Astrocyte (in vitro differentiated cells and primary cell): ENCODE measurements at places on chromosomes 7 and 10. TPM values are rescaled to one million over a fixed set of nuclear protein-coding genes. Genes with fewer than 3 reads are reported as not detected.
A peak's percentile ranks its signal among the peaks of the same experiment; 100 is the strongest.

LIPJ gene
- not detected in 2 replicates for total RNA-seq

PDE1C gene
- total RNA-seq: 14.9 and 31.6 TPM in 2 replicates

PRKCQ gene
- total RNA-seq: 1.9 and 2.1 TPM in 2 replicates

FOXI2 gene
- not detected in 2 replicates for total RNA-seq

NAT16 gene
- 0.16 TPM in 1 of 2 replicates, not detected in the other for total RNA-seq

CPN1 gene
- not detected in 2 replicates for total RNA-seq

FAM221A gene
- total RNA-seq: 2.5 and 3.0 TPM in 2 replicates

GNG11 gene
- 7.7 and 8.8 TPM in 2 replicates for total RNA-seq

NEURL1 gene
- 1.4 and 1.5 TPM in 2 replicates for total RNA-seq

MPP7 gene
- 6.9 and 7.1 TPM in 2 replicates for total RNA-seq

CPA2 gene
- total RNA-seq: not detected in 2 replicates

OR2A7 gene
- total RNA-seq: 0.62 and 0.64 TPM in 2 replicates

DNA sequence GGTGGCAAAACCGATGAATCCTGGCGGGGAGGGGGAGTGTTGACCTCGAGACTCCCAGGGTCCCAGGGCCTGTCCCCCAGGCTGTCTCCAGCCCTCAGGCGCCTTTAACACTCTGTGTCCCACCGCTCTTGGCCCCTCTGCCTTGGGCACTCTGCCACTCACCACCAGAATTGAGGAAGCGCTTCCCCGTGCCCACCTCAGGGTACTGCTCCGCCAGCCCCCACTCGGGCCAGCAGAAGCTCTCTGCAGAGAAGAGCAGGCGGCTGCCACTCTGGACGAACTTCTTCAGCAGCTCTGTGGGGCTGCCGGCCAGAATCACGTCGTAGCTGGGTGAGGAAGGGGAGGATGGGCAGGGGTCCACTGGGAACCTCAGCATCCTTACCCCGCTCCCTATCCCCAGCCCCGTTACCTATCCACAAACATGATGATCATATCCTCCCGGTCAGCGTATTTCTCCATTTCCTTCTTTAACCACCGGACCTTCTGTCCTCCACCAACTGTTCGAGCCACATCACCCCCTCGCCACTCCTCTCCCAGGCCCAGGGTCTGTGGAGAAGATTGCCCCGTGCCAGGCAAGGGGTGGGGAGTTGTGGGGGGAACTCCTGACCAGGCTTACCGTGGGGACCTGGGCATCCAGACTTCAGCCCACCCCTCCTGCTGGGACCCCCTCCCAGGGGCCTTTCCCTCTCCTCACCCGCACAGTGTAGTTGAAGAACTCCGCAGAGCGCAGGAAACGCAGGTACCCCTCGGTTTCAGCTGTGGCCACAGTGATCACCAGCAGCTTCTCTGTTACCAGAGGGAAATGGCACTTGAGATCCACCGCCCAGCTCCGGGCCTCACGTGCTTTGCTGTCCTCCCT, 1.2 kb downstream of the PLOD3 start:
- no peak for DNase-seq
- peak overlapping the region; percentile 86 for H3K27ac ChIP-seq
- H3K36me3 ChIP-seq: peaks cover 7% of the 10 kb centered on the region

- H3K27me3 ChIP-seq: no peaks in the 10 kb centered on the region
- no peak for DNase-seq
- peaks cover 13% of the 10 kb centered on the region for H3K4me1 ChIP-seq
- H3K27ac ChIP-seq: no peak overlapping the region
These were observed 32.9 kb downstream of the SHTN1 start for GRCh38 chr10:116972131-116972530.

- H3K27me3 ChIP-seq: no peaks in the 10 kb centered on the region
- no peak overlapping the region for H3K4me3 ChIP-seq
- H3K4me1 ChIP-seq: peaks cover 16% of the 10 kb centered on the region
- no peaks in the 10 kb centered on the region for H3K36me3 ChIP-seq
These were observed 18.2 kb downstream of the COL13A1 start for GRCh38 chr10:69819716-69820506.

GRCh38 chr7:111229916-111230315, 139.0 kb downstream of the LRRN3 start:
- H3K4me3 ChIP-seq: no peak overlapping the region
- no peaks in the 10 kb centered on the region for H3K27me3 ChIP-seq
- no peak overlapping the region for H3K27ac ChIP-seq
- H3K36me3 ChIP-seq: no peaks in the 10 kb centered on the region
- peaks cover 9% of the 10 kb centered on the region for H3K4me1 ChIP-seq
- peak; percentile 47 for DNase-seq

- DNase-seq: no peak
- no peaks in the 10 kb centered on the region for H3K27me3 ChIP-seq
- no peak overlapping the region for H3K27ac ChIP-seq
- H3K4me1 ChIP-seq: no peaks in the 10 kb centered on the region
These were observed 361.0 kb upstream of the CDC14C start for GRCh38 chr7:48563334-48563733.

- H3K27me3 ChIP-seq: no peaks in the 10 kb centered on the region
- no peaks in the 10 kb centered on the region for H3K36me3 ChIP-seq
- peaks cover 30% of the 10 kb centered on the region for H3K4me1 ChIP-seq
- peak overlapping the region; percentile 83 for H3K27ac ChIP-seq
- DNase-seq: no peak
These were observed 149.2 kb downstream of the BICC1 start for GRCh38 chr10:58661902-58662301.

GRCh38 chr7:986766-987751, 4.1 kb downstream of the CYP2W1 start:
- no peaks in the 10 kb centered on the region for H3K27me3 ChIP-seq
- no peak overlapping the region for H3K27ac ChIP-seq
- peaks cover 3% of the 10 kb centered on the region for H3K4me1 ChIP-seq
- no peak overlapping the region for H3K4me3 ChIP-seq
- DNase-seq: no peak

- no peak overlapping the region for H3K27ac ChIP-seq
- H3K36me3 ChIP-seq: no peaks in the 10 kb centered on the region
- H3K4me3 ChIP-seq: no peak overlapping the region
- DNase-seq: no peak
These were observed 2.4 kb downstream of the TLL2 start for GRCh38 chr10:96511044-96511945.

GRCh38 chr10:113583571-113583970, 30.7 kb downstream of the HABP2 start:
- no peak overlapping the region for H3K27ac ChIP-seq
- H3K27me3 ChIP-seq: peaks cover 9% of the 10 kb centered on the region
- no peaks in the 10 kb centered on the region for H3K4me1 ChIP-seq
- no peak overlapping the region for H3K4me3 ChIP-seq
- no peaks in the 10 kb centered on the region for H3K36me3 ChIP-seq

- H3K36me3 ChIP-seq: no peaks in the 10 kb centered on the region
- H3K4me3 ChIP-seq: no peak overlapping the region
- no peak overlapping the region for H3K27ac ChIP-seq
- H3K4me1 ChIP-seq: no peaks in the 10 kb centered on the region
- DNase-seq: peak; percentile 6
These were observed 32.8 kb downstream of the GSAP start for GRCh38 chr7:77383333-77383740.

DNA sequence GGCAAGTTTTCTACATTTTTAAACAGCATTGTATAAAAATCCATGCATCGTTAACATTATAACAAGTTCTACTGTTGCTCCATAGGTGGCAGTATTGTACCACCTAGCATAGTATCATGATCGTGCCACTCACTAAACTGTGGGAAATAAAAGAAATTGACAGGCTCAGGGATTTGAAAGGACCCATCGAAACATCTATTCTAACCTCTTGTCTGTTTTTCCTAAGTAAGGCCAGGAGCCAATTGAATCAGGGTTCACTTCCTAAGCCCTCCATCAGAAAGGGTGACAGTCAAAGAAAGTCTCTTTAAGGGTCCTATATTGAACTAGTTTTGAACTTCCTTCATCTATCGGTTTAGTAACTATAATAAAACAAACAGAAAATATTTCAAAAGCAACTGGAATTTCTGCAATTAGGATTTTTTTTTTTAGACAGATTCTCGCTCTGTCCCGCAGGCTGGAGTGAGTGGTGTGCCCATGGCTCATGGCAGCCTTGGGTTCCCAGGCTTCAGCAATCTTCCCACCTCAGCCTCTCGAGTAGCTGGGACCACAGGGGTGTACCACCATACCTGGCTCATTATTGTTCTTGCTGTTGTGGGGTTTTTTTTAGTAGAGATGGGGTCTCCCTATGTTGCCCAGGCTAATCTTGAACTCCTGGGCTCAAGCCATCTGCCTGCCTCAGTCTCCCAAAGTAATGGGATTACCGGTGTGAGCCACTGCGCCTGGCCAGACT, 9.4 kb downstream of the HACD1 start:
- no peak overlapping the region for H3K4me3 ChIP-seq
- peak; percentile 31 for DNase-seq
- H3K36me3 ChIP-seq: peaks cover 2% of the 10 kb centered on the region
- no peaks in the 10 kb centered on the region for H3K4me1 ChIP-seq
- no peak overlapping the region for H3K27ac ChIP-seq

DNA sequence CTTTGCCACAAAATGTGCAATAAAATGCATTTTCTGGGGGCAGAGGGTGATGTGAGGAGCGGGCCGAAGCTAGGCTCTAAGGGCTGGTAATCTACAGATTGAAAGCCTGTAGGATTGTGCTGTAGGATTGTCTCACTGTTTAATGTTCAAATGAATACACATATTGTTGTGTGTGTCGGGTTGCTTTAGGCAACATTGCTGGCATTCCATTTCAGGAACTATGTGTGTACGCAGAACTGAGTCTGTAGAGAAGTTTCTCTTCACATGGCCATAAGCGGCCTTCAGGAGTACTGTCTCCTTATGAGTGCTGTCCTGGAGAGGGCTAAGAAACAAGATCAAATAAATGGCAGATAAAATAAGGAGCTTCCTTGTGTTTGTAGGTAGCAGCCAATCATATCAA, 540.2 kb downstream of the GATA3 start:
- H3K36me3 ChIP-seq: no peaks in the 10 kb centered on the region
- no peaks in the 10 kb centered on the region for H3K4me1 ChIP-seq
- no peaks in the 10 kb centered on the region for H3K27me3 ChIP-seq
- DNase-seq: no peak

DNA sequence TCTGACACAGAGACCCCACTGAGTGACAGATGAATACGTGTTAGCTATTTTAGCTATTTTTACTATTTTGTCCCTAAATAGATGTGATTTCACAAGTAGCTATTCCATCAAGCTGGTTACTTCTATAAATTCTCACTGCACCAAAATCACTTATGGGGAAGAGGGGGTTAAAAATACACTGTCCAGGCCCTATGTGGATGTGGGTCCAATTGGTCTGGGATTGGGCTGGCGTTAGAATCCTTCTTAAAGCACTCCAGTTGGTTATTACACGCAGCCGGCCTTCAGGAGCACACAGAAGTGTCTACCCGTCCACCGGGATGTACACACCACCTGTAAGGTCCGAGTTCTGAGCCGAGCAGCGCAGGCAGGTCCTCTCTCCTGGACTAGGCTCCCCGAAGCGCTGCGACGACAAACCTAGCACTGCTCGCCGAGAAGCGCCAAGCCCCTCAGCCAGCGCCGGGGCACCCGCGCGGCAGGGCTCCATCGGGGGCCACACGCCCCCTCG, 222.3 kb upstream of the MKLN1 start:
- no peaks in the 10 kb centered on the region for H3K27me3 ChIP-seq
- no peak overlapping the region for H3K27ac ChIP-seq
- peak overlapping the region; percentile 57 for H3K4me3 ChIP-seq
- H3K4me1 ChIP-seq: peaks cover 29% of the 10 kb centered on the region
- no peaks in the 10 kb centered on the region for H3K36me3 ChIP-seq
- DNase-seq: no peak

- H3K27ac ChIP-seq: no peak overlapping the region
- H3K27me3 ChIP-seq: no peaks in the 10 kb centered on the region
- no peak for DNase-seq
- no peaks in the 10 kb centered on the region for H3K4me1 ChIP-seq
- H3K4me3 ChIP-seq: no peak overlapping the region
These were observed 193.0 kb upstream of the C7orf33 start for GRCh38 chr7:148397551-148397950.

- no peaks in the 10 kb centered on the region for H3K36me3 ChIP-seq
- H3K27me3 ChIP-seq: no peaks in the 10 kb centered on the region
- no peak for DNase-seq
- no peak overlapping the region for H3K4me3 ChIP-seq
- H3K27ac ChIP-seq: no peak overlapping the region
- peaks cover 6% of the 10 kb centered on the region for H3K4me1 ChIP-seq
These were observed 61.8 kb upstream of the LRRN3 start for GRCh38 chr7:111029141-111029572.

- no peak for DNase-seq
- H3K4me3 ChIP-seq: no peak overlapping the region
- no peaks in the 10 kb centered on the region for H3K4me1 ChIP-seq
- no peaks in the 10 kb centered on the region for H3K27me3 ChIP-seq
- no peaks in the 10 kb centered on the region for H3K36me3 ChIP-seq
These were observed 300.5 kb downstream of the HGF start for GRCh38 chr7:81469153-81469868.
